ENCODE measurements at places on chromosomes 2 and 18.

DNA sequence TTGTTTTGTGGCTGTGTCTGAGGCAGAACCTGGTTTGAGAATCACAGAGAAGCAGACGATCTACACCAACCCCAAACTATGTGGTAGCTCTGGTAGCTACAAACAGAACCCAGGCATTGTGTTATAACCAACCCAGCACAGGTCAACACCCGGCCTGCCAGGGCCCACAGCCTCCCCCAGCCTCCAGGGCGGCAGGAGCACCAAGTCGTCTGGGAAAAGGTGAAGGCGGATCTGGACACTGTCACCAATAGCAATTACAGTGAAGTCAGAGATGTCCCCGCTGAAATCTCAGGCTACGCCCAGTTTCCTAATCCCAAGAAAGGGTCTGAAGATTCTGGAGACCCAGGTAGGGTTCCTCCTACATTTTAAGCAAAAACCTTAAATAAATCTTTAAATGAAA is 3.6 kb downstream of the HJURP start:
- no peak for DNase-seq

DNA sequence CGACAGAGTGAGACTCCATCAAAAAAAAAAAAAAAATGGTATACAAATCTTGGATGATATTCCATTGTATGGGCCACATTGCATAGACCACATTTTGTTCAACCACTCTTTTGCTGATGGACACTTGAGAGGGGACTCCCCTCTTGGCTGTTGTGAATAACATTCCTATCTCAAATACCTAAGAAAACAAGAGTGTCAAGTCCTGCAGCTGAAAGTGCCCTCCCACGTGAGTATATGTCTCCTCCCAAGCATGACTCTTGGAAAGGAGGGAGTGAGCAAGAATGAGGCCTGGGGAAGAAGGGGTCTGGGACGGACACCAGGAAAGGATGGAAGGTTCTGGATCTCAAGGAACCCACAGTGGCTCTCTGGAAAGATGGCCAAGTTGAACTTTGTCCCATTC is 36.0 kb upstream of the NPAS2 start:
- DNase-seq, result no peak

GRCh38 chr18:23301972-23302371 is 151.1 kb upstream of the RIOK3 start:
- no peak for DNase-seq

- DNase-seq, result no peak
These were observed 145.3 kb upstream of the ATP5MC3 start for GRCh38 chr2:175326801-175327200.

DNA sequence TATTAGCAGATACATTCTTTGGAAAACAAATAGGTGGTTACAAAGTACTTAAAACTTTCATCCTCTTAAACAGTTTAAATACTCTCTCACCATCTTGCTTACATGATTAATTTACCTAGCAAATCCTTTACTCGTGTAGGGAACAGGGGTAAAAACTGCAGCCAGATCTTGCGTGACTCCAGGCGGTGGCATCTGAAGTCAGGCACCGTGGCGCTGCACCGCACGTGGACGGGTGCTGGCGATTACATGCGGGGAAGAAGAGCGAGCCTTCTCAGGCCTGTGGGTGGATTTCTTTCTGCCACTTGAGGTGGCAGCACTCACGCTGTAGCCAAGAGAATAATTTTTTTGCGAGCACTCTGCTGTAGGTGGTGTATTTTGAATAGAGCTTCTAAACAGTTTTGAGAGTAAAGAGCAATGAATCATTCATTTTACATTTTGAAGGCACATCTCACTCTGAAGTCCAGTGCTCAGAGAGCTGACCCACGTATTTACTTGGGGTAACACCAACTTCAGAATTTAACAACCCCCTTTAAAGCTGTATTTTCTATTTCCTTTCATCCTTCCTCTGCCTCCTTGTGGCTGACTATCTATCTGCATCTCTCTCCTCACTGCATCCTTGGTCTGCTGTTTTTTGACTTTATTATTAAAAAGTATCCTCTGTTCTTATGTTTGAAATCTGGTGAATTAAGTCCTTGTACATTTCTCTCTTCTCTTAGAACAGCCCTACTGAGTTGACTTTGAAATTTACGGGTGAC is 68.9 kb downstream of the EPAS1 start:
- no peak for DNase-seq

- DNase-seq, result no peak
These were observed 524.7 kb downstream of the PARD3B start for GRCh38 chr2:205069928-205070327.

Data from activated T-cell treated with anti-CD3 and anti-CD28 coated beads for 48 hours (primary cell).